ENCODE measurements at places on chromosomes 12 and 14. TPM values are rescaled to one million over a fixed set of nuclear protein-coding genes. Genes with fewer than 3 reads are reported as not detected.

Gene TRAF3
- 5.2 TPM for polyA plus RNA-seq

DNA sequence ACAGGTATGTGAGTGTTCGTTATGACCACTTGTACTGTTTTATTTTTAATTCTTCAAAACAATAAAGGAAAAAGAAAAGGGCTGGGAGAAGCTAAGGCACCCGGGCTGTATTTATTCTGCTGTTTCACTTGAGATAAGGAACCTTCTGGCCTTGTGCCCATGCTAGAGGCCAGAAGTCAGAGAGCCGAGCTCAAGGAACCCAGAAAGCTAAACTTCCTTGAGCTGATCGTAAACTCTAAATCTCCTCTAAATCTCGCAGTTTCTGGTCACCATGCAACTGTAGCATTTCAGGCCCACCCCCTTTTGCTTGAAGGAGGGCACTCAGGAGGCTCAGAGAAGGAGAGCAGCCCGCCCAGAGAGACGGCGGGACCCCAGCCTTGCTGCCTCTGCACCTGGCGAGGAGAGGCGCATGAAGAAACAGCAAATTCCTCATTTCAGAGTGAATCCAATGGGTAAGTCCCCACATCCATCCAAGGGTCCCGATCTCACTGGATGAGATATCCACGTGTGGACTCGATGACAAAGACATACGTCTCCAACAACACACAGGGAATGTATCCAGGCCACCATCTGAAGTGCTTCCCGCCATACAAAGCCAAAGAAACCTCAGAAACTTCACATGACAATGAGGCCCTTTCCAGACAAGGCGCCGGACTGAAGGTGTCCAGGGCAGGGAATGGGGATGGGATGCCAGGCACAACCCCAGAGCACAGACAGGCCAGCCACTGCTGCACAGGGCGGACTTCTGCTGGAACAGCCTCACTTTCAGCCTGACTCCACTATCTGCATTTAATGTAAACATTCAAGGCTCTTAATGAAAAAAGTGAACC is 14.6 kb downstream of the CCDC88C start:
- DNase-seq, result no peak

- DNase-seq, result peak; percentile 7
These were observed 239.3 kb upstream of the PRICKLE1 start for GRCh38 chr12:42828836-42829235.

Gene GUCY2C
- not detected for polyA plus RNA-seq

DNA sequence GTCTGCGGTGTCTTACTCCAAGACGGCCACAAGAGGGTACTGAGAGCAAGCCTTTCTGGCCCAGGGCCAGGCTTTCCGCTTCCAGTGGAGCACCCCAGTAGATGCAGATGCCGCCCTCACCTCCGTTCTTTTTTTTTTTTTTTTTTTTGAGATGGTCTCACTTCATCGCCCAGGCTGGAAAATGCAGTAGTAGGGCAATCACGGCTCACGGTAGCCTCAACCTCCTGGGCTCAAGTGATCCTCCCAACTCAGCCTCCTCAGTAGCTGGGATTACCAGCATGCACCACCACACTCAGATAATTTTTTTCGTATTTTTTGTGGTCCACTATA is 5.6 kb upstream of the LBHD2 start:
- DNase-seq, result peak; percentile 82

Gene SAMD15
- 1.8 TPM for polyA plus RNA-seq

- peak; percentile 86 for DNase-seq
These were observed 1.9 kb downstream of the DUSP16 start for GRCh38 chr12:12560587-12561370.

Data from kidney (tissue), 22 donors.